ENCODE measurements at places on chromosomes 16 and 17. TPM values are rescaled to one million over a fixed set of nuclear protein-coding genes. Genes with fewer than 3 reads are reported as not detected.

ALOX12 gene
- total RNA-seq = not detected

SEZ6L2 gene
- total RNA-seq = not detected

PFN1 gene
- 2,493 TPM for total RNA-seq

KRT34 gene
- total RNA-seq = not detected

PMFBP1 gene
- 2.9 TPM for total RNA-seq

NPTX1 gene
- total RNA-seq = 16.7 TPM

ODAD4 gene
- 0.89 TPM for total RNA-seq

GRB7 gene
- 0.37 TPM for total RNA-seq

EDC4 gene
- 111 TPM for total RNA-seq

FNDC8 gene
- not detected for total RNA-seq

DNA sequence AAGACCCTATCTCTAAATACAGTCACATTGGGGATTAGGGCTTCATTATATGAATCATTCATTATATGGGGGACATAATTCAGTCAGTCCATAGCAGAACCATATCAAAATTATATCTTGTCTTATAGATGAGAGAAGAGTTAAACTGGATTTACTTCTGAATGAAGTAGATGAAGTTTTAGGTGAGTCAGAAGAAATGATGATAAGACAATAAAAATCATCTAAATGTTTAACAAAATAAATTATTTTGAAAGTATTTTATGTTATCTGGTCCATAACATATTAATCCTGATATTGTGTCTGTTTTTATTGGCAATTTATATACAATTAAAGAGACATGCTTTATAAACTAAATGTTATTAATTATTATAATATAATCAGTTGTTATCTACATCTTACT lies 76.9 kb upstream of the EFCAB3 start:
- no peak for DNase-seq

- DNase-seq = no peak
These were observed 7.9 kb downstream of the HIRIP3 start for GRCh38 chr16:29987371-29988085.

GRCh38 chr17:73654241-73654640 lies 10.0 kb upstream of the SDK2 start:
- DNase-seq = no peak

- no peak for DNase-seq
These were observed 2.7 kb downstream of the PHKG2 start for GRCh38 chr16:30750876-30751465.

DNA sequence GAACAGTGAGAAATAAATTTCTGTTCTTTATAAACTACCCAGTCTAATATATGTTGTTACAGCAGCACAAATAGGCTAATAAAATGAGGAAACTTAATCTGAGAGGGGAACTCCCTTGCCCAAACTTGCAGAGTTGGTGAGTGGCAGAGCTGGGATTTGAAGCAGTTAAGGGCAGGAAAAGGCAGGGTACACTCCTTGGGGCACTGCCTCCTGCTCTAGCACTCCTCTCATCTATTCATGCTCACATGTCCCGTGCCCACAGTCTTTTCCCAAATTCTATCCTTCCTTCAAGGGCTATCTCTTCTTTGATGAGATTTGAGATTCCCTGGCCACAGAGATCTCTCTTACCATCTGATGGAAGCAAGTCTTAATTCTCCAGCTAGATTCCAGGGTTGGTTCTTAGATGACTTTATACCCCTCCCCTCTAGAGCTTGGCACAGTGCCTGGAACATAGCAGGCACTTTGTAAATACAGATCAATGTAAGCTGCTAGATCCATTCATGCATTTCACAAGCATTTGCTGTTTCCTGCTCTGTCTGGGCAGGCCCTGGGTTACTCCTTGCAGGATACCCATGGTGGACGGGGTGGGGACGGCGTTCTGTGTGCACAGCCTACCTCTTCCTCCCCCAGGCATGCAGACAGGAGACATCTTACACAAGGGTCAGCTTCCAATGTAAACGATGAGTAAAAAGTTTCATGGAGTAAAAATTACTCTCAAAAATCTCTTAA lies 39.2 kb upstream of the ABCC12 start:
- no peak for DNase-seq

- no peak for DNase-seq
These were observed 16.6 kb upstream of the NOS2 start for GRCh38 chr17:27816946-27817345.

- DNase-seq = no peak
These were observed 17.6 kb downstream of the UNC119 start for GRCh38 chr17:28534740-28535375.

DNA sequence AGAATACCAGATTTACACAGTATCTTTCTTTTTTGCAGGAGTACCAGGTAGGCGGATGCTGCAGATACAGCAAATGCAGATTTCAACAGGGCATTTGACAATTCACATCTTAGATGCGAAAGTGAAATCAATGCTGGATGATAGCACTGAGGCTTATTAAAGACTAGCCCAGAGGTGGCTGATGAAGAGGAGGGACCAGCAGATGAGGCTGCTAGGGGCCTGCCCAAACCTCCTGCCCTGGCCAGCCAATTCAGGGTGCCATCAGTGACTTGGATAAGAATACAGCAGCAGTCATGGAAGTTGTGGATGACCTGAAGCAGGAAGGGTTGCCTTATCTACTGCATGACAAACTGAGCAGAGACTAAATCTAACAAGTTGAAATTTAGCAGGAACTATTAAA lies 1.5 kb upstream of the DYNC1LI2 start:
- no peak for DNase-seq

GRCh38 chr17:49473900-49474751 lies 21.0 kb upstream of the NGFR start:
- no peak for DNase-seq

DNA sequence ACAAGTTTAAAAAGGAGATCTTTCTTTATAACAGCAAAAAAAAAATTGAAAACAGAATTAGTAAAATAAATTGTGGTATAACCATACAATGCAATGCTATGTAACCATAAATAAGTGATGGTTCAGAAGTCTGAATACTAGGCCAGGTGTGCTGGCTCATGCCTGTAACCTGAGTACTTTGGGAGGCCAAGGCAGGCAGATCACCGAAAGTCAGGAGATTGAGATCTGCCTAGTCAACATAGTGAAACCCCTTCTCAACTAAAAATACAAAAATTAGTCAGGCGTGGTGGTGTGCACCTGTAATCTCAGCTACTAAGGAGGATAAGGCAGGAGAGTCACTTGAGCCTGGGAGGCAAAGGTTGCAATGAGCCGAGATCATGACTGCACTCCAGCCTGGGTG lies 34.6 kb downstream of the CCT6B start:
- no peak for DNase-seq

GRCh38 chr17:57752031-57752905 lies 7.2 kb upstream of the CCDC182 start:
- DNase-seq = no peak

DNA sequence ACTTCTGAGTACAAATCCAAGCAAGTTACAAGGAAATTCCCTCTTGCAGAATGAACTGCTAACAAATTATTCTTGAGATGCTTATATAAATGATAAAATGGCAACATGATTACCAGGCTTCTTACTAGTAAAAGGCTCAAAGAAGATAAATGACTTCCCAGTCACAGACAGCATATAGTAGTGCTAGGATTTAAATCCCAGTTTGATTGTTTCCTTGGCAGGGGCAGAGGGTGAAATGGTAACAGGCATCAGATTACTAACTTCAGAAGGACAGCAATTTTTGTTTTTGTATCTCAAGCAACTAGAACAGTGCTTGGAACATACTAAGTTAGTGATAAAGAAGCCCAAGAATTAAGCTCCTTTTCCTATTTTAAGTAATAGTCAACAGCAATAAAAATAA lies 102.8 kb downstream of the SSH2 start:
- DNase-seq = no peak

DNA sequence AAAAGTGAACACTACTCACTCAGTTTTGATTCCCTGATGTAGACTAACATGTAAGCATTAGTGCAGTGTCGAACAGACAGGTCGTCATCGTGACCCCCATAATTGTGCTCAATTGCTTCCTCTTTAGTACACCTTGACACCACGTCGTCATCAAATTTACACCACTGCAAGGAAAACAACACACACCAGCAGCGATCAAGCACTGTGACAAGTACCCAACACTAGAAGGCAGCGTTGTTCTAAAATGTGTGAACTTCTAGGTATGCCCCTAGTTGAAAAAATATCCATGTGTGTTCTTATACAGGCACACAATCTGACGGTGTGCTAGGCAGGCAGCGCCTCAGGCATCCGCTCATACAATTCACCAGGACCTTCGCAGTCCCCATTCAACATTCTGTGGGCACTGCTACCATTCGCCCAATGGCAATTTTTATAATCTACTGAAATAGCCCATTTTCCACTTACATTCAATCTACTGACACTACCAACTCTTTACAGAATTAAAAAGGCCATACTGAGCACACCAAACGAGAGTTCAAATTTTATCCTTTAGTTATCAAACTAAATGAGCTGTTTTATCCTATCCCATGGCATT lies 23.1 kb downstream of the LITAFD start:
- DNase-seq = peak; percentile 41

- no peak for DNase-seq
These were observed 2.1 kb downstream of the KRT10 start for GRCh38 chr17:40820228-40820838.

GRCh38 chr17:62684179-62684578 lies 56.7 kb downstream of the MRC2 start:
- DNase-seq = no peak

- no peak for DNase-seq
These were observed 8.7 kb upstream of the MEAK7 start for GRCh38 chr16:84513123-84513522.

- DNase-seq = no peak
These were observed 23.5 kb downstream of the PLD6 start for GRCh38 chr17:17182598-17183136.

Measured in activated CD8-positive, alpha-beta T cell treated with anti-CD3 and anti-CD28 coated beads, Interleukin-2, amount 10 ng/mL, durations not matched to agents 7 days and 5 days (primary cell).